Activated naive CD8-positive, alpha-beta T cell treated with anti-CD3 and anti-CD28 coated beads, Interleukin-2, amount 10 ng/mL, durations not matched to agents 7 days and 5 days (primary cell): ENCODE measurements at places on chromosomes 6 and 20.

DNA sequence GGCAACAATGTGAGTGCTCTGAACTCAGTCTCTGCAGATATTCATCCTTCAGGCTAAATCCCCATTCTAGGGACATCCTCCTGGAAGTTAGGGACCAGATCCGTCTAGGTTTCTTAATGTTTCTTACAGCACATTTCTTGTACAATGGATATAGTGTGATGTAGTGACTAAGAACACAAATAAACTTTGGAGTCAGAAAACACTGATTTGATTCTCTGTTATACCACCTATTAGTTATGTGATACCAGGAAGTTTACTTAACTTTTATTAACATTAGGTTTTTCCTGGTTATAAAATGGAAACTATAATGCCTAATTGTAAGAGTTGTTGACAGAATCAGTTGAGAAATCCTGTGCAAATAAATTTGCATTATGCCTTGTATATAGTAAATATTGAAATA lies 57.6 kb upstream of the KCNQ5 start:
- peaks cover 2% of the 10 kb centered on the region for H3K27me3 ChIP-seq
- no peaks in the 10 kb centered on the region for H3K36me3 ChIP-seq

DNA sequence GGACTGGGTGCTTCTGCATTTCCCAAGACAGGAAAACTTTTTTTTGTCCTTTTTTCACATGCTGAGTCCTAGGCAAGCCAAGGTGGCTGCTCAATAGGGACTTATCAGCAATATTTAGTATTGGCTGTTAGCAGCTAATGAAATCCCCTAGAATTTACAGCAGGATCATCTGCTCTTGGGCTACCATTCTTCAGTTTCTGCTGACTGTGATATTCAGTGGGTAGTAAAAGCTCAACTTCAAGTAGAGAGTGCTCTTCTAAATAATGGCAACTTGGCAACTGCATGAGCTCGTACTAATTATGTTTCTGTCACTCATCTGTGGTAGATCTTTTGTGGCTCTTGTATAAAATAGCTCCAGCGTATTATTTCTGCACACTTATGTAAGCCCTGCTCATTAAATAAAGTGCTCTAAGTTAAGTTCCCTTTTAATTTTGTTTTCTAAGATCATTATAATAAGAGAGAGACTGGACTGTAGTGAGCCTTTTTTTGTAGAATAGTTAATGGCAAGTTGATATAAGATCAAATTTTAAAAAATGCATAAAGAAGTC lies 110.3 kb downstream of the SLC35F1 start:
- peaks cover 6% of the 10 kb centered on the region for H3K27me3 ChIP-seq
- no peak overlapping the region for H3K4me3 ChIP-seq
- no peak for DNase-seq
- no peak overlapping the region for H3K27ac ChIP-seq
- H3K36me3 ChIP-seq, result no peaks in the 10 kb centered on the region
- H3K4me1 ChIP-seq, result no peaks in the 10 kb centered on the region

GRCh38 chr6:34094474-34095135 lies 51.3 kb downstream of the GRM4 start:
- no peak for DNase-seq
- no peak overlapping the region for H3K4me3 ChIP-seq
- no peaks in the 10 kb centered on the region for H3K4me1 ChIP-seq
- peaks cover 16% of the 10 kb centered on the region for H3K27me3 ChIP-seq

GRCh38 chr6:71383476-71383875 lies 94.9 kb downstream of the OGFRL1 start:
- H3K36me3 ChIP-seq, result no peaks in the 10 kb centered on the region
- H3K4me3 ChIP-seq, result no peak overlapping the region
- DNase-seq, result no peak
- no peak overlapping the region for H3K27ac ChIP-seq
- H3K4me1 ChIP-seq, result no peaks in the 10 kb centered on the region

DNA sequence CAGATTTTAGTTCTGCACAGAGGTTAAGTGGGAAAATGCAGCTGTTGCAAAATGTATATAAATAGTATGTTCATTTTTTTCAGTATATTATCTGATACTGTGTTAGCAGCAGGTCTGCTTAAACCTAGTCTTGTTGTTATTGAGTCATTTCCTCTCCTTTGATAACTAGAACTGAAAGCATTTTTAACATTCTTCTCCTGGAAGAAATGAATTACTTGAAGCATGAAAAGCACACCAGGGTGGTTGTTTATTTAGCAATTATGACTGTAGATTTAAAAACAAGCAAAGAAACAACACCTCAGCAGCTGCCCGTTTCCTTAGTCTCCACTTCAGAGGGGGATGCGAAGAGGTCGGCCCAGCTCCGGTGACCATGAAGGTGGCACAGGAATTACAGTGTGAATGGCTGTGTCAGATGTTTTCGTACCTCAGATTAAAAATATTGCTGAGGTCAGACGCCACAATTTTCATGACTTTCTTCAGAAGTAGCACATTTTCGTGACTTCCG lies 53.5 kb downstream of the GOPC start:
- H3K4me3 ChIP-seq, result peak overlapping the region; percentile 83
- peak overlapping the region; percentile 89 for H3K27ac ChIP-seq
- peaks cover 2% of the 10 kb centered on the region for H3K27me3 ChIP-seq
